Stimulated activated CD8-positive, alpha-beta memory T cell treated with anti-CD3 and anti-CD28 coated beads, Interleukin-4, amount 100 ng/mL, for 48 hours (primary cell): ENCODE measurements at places on chromosomes 13 and 19.

DNA sequence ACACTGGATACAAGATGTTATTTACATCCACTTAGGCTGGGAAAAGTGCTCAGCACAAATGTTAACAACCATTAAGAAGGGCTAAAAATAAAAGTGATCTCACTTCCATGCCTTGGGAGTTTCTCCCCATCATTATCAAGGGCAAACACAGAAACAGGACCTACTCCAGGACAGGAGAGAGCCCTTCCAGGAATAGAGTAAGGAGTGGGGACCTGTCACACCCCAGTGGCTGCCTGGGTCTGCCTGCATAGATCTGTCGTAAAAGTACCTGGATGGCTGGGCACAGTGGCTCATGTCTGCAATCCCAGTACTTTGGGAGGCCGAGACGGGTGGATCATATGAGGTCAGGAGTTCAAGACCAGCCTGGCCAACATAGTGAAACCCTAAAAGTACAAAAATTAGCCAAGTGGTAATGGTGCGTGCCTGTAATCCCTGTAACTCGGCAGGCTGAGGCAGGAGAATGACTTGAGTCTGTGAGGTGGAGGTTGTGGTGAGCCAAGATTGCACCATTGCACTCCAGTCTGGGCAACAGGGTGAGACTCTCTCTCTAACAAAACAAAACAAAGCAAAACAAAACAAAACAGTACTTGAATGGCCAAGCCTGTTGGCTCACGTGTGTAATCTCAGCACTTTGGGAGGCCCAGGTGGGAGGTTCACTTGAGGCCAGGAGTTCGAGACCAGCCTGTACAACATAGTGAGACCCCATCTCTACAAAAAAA, 5.6 kb downstream of the ATP8A2 start:
- DNase-seq: no peak

- no peak for DNase-seq
Observed at GRCh38 chr13:41854758-41855157, 106.2 kb downstream of the VWA8 start.

DNA sequence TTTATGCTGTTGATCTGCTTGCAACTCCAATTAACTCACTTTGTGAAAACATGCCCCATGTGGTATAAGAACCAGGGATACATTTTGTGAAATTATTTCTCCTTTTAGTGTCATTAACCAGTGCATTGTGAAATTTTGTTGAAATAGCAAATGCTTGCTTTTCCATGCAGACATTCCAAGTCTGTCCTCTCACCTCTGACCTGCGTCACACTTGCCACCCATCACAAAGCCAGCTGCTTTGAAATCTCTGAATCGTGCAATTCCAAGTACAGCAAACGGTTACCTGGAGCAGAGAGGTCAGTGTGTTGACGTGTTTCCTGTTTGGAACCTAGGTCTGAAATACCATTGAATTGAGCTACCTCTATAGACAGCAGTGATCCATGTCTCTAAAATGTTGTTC, 4.9 kb upstream of the SLC25A15 start:
- DNase-seq: no peak

GRCh38 chr19:28103921-28104320, 1109.0 kb downstream of the UQCRFS1 start:
- DNase-seq: no peak

GRCh38 chr19:2791876-2792275, 6.6 kb downstream of the THOP1 start:
- no peak for DNase-seq

- peak; percentile 75 for DNase-seq
Observed at GRCh38 chr19:10431943-10432735, 11.8 kb downstream of the PDE4A start.

GRCh38 chr19:2974342-2975041, 2.9 kb upstream of the TLE6 start:
- peak; percentile 36 for DNase-seq

DNA sequence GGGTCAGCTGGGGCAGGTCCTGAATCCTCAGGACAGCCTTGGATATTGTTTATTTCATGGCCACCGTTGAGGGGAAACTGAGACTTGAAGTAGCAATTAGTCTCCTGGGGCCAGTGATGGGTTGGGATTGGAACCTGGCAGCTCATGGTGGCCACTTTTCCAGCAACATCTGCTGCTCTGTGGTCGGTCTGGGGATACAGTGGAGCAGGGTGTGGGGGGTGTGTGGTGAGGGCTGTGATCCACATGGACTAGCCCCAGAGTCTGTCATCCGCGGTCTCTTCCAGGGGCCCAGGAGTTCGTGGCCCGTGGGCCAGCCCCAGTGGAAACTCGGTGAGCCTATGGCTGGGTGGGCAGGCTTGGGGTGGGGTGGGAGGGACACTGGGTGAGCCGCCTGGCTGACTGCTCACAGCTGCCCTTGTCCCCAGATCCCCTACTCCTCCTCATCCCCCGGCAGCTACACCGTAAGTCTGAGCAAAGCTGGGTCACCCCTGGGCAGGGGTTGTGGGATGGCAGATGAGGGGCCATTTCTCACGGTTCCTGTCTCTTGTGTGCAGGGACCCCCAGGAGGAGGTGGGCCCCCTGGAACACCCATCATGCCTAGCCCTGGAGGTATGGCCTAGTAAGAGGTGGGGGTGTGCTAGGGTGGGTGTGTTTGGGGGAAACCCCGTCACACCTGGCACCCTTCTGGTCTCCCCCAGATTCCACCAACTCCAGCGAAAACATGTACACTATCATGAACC, 5.5 kb downstream of the ISYNA1 start:
- no peak for DNase-seq

DNA sequence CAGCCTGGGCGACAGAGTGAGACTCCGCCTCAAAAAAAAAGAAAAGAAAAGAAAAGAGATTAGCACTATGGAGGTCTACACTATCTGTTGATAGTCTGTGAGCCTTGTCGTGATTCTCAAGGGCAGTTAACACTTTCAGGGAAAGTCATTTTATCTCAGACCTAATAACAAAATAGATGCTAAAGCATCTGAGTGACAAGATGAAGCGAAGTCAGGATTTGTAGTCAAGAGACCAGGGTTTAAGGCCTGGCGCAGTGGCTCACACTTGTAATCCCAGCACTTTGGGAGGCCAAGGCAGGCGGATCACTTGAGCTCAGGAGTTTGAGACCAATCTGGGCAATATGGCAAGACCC, 13.3 kb upstream of the RAB8A start:
- no peak for DNase-seq

- peak; percentile 73 for DNase-seq
Observed at GRCh38 chr19:34639491-34640085, 37.4 kb downstream of the SCGB2B2 start.

DNA sequence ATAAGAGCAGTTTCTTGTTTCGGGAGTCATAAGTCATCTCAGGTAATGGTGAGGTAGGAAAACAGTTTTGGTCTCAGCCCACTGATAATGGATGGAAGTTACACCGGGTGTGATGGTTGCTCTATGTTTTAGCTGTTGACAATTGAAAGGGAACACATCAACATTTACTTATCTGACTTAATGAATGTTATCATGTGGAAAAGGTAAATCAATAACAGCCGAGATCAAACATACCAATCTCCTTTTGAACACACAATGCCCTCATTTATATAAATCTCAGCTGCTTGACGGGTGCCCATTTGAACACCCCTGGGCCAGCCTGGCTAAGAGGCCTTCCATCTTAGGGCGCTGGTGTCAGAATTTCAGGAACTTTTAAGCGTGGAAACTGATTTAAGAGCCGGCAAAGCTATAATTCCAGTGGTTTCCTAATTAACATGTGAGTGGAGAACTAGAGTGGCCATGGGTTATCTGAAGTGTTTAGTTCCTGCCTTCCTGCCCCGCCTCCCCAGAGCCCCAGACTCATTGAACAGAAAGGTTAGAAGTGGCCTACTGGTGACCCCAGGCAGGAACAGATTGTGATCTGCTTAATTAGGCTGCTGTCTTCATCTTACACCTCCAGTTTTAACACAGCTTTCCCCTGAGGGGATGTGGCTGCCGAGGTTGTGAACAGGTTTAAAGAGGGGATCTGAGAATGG, 572.7 kb downstream of the FGF9 start:
- DNase-seq: no peak

DNA sequence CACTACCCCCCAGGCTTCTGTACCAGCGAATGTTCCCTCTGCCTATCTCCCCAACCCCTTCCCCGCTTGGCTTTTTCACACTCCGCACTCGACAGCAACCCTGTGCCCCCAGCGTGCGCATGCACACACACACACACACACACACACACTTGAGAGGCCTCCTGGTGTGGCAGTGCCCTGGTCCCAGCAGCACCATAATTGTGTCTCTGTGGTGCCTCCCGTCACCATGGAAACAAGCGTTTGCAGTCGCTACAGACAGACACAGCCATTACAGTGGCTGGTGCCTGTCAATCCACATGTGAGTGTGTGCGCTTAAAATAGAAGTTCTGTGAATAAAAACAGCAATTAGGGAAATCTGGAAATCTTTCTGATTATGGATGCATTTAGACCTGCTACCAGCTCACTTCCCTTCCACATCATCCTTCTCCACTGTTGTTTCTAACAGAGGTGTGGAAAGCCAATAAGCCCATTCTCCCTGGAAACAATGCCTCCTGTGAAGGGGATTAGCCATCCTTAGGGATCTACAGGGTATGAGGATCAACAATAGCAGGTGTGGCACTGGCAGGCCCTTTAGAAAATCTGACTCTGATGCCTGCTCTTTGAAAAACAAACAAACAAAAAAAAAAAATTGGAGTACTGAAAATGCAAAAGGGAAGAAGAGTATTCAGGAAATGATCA, 146.3 kb downstream of the DCLK1 start:
- DNase-seq: no peak

GRCh38 chr13:44764302-44764692, 188.2 kb upstream of the TSC22D1 start:
- DNase-seq: no peak

- DNase-seq: no peak
Observed at GRCh38 chr13:31774186-31774750, 34.9 kb downstream of the RXFP2 start.

DNA sequence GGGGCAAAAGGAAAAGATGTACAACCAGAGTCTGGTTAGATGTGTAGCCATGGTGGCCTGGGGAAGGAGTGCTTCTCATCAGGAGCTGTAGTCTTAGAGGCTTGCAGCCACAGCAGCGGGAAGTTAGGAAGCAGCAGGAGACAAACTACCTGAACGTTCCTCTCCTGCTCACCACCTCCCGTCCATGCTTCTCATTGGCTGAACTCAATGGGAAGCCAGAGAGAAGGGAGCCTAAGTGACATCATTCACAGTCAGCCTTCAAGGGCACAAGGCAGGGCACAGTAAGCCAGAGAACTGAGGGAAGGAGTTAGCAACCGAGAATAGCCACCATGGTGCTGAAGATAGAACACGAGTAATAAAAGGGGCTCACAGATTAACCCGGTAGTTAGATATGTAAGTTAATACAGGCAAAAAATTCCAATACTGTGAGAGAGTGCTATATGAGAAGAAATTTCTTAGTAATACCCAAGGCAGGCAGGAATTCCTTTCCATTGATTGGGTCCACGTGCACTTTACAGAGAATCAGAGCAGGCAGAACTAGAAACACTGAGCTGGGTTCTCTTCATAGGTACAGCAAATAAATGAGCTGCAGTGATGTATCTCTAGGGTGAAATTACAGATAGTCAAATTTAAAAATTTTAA, 391.5 kb upstream of the DACH1 start:
- DNase-seq: no peak
